ENCODE measurements at places on chromosomes 3 and 15. TPM values are rescaled to one million over a fixed set of nuclear protein-coding genes. Genes with fewer than 3 reads are reported as not detected.

The BUB1B gene
- 20.2 TPM for total RNA-seq

The H1-8 gene
- not detected for total RNA-seq

The TTLL3 gene
- 7.6 TPM for total RNA-seq

The SLC12A1 gene
- total RNA-seq = not detected

The POTEB2 gene
- not detected for total RNA-seq

- peak; percentile 84 for DNase-seq
These were observed 511.6 kb upstream of the MDFIC2 start for GRCh38 chr3:70824078-70824477.

- no peak for DNase-seq
These were observed 117.0 kb downstream of the WNT7A start for GRCh38 chr3:13762906-13763305.

DNA sequence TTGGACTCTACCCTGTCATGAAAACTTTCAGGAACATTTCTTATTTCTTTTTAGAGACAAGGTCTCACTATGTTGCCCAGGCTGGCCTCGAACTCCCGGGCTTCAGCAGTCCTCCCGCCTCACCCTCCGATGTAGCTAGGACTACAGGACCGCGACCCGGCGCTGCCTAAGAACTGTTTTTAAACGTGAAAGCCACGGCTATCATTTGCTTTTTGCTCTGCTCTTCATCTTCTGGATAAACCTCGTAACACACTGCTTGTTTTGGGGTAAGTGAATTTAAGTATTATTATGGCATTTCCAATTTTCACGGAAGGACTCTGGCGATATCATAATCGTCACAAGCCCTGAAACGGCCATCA, 14.3 kb upstream of the CCNL1 start:
- DNase-seq = no peak

GRCh38 chr3:118628704-118629341, 405.8 kb downstream of the IGSF11 start:
- peak; percentile 30 for DNase-seq

GRCh38 chr3:182739619-182740018, 53.7 kb upstream of the ATP11B start:
- DNase-seq = no peak

DNA sequence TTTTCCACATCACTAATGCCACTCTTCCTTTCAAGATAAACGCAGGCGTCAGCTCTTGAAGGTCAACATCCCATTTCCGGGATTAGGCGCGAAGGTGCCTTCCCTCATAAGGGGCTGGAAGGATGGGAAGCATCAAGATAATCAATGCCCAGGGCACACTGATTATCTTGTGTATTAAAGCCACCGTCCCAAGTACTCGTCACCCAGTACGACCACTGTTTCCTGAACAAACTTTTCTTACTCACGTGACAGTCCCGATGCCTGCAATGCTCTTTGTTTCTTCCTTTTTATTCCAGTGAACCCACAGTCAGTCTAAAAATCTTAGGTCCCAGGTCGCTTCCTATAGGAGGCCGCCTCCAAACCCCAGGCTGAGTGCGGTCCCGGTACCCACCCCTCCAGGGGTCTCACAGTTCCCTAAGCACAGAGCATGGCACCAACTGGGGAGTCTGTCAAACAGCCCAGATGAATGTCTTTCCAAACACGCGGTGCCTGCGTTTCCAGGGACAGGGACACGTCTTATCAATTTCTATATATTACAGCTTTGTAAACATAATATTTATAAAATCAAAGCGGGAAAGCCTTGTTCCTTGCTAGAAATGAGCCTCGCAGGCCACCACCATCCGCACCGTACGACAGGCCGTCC, 589 bp downstream of the ANAPC13 start:
- peak; percentile 49 for DNase-seq

DNA sequence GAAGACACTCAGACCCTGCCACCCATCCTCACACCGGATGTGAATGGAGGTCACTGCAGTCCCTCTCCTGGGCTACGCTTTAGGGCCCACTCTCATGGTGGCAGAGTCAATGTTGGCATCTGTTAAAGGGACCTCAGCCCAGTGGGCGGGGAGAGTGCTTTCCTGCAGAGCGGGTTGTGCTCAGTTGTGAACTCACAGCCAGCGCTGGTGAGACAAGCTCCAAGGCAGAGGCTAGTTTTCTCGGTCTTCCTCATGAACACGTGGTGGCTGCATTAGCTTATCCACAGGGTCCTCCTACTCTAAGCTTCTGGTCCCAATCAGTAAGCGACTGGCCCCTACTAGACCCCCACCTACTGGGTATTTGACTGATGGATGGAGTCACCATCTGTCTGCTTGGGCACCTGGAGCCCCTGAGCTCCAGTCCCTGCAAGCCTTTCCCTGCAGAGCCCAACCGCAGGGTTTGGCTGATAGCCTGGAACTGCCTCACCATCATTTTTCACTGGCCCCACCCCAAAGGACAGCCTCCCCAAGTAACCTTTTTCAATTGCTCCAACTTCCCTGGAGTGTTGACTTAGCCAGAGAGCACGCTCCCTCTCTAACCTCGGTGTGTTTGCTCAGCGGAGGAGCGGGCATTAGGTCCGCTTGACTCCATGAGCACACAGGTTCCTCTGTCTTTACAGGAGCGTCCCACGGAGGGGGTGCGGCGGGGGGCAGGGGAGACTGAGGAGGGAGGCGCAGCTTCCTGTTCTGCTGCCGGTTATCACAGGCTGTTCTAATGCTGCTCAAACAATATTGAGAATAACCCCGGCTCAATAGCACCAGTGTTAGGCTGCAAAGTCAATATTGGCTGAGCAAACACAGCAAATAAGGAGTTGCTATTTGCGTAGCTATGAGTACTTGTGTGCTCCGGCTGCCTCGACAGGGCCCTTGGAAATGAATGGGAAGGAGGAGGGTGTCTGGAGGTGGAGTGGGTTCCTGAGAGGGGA, 141.7 kb downstream of the RPLP1 start:
- DNase-seq = no peak

- DNase-seq = no peak
These were observed 62.0 kb downstream of the SFMBT1 start for GRCh38 chr3:52983828-52984227.

DNA sequence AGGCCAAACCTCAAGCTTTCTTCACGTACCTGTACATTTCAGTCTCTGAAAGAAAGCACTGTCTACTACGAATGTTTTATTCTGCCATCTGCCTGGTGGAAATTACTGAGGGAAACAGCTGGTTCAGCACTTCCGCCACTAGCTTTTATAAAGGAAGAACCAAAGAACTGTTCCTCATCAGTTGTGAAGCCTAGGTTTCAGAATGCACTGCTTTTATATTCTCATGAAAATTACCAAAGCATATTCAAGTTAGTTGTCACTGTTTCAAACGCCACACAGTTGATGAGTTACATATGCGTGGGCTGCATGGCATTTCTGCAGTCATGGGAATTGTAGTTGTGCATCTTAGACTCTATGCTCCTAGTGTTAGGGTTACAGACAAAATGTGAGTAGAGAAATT, 21.5 kb upstream of the ZBTB38 start:
- DNase-seq = no peak

GRCh38 chr15:57932348-57932747, 133.2 kb downstream of the ALDH1A2 start:
- no peak for DNase-seq

- no peak for DNase-seq
These were observed 415.7 kb upstream of the THBS1 start for GRCh38 chr15:39165020-39165706.

GRCh38 chr3:155908086-155908485, 37.6 kb downstream of the GMPS start:
- no peak for DNase-seq

- no peak for DNase-seq
These were observed 241.0 kb upstream of the NR2F2 start for GRCh38 chr15:96089405-96090058.

DNA sequence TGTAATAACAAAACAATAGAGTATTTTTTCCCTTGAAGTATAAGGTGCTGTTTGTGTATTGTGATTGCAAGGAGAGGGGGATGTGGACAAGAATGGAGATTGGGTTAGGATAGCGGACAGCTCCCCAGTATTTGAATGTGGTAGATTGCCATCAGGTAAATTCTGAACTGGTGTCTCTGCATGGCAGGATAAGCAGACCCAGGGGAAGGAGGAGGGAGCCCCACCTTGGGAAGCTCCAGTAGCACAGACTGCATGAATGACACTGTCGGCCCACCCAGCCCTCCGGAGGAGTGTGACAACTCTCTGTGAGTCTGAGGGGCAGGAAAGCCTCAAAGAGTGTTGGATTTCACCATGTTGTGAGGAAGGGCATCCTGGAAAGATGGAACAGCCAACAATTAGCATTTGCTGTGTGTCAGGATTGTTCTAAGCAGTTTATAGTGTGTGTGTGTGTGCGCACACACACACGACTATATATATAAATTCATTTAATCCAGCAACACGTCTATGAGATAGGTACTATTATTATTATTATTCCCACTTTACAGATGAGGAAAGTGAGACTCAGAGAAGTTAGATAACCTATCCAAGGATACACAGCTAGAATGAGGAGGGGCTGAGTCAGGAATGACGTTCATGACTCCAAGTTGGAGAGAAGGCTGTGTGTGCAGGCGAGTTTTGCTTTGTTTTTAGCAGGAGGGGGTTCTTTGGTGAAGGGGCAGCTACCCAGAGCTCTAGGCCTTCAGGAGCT, 63.4 kb upstream of the LCTL start:
- no peak for DNase-seq

DNA sequence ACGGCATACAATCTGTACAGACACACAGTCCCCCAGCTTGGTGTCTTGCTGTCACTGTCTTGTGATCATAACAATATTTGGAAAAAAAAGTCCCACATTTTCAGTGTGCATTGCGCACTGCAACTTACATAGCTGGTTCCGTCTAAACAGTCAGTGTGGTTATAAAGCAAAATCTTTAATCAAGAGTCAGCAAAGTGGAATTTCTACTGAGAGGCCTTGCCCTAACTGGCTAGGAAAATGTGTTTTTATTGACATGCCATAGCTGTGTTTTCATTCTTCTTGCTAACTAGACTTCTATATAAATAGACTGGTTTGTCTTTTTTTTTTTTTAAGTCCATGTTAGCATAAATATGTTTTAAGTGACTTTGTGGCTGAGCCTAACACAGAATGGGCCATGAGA, 174.8 kb downstream of the POLR2M start:
- DNase-seq = no peak

DNA sequence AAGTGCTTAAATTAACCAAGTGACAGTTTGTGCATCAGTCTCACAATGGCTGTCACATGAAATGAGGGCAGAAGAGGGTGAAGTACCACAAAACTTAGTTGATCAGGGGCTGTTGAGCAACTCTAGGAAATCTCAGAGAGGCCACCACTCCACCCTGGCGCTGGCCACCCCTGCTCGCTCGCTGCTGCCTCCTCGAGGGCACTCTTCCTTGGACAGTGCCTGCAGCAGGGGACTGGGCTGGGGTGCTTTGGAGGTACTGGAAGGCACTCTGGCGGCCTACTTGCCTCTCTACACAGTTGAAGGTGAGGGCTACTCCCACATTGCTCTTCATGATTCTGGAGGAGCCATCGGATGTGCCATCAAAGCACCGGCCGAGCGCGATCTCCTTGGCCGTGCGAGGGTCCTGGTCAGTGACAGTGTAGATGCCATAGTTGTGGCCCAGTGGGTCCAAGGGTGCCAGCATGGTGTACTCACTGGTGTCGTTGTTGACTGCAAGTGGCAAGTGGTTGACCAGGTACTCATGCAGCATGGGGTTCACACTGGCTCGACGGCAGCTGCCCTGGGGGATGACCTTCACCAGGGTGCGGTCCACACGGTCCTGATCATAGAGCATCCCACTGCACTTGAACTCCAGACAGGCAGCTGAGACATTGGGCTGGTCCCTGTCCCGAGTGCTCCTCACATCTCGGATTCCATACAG, 11.6 kb upstream of the CLPX start:
- DNase-seq = no peak

DNA sequence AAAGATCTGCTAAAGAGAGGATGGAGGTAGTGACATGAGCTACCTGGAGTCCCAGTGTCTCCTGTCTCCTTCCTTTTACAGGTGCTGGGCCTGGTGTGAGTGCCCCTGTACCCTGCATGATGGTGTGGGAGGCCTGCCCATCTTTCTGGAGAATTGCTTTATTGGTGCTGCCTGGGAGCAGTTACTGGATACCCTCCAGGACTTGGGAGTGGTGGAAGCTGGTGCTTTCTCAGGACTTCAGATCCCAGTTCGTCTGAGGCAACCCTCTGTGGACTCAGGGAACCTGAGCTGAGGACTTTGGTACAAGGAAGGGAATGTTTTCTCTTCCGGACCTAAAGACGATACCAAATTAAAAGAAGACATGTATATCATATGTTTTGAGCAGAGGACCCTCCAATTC, 18.3 kb upstream of the NUDT16 start:
- DNase-seq = no peak

GRCh38 chr15:92839696-92840095, 60.4 kb upstream of the CHD2 start:
- no peak for DNase-seq

- DNase-seq = no peak
These were observed at the start of gene PRSS50 for GRCh38 chr3:46717447-46718231. PRSS50 (minus strand) TSS chr3:46717869; CDS start chr3:46717824, 45 bp downstream.

DNA sequence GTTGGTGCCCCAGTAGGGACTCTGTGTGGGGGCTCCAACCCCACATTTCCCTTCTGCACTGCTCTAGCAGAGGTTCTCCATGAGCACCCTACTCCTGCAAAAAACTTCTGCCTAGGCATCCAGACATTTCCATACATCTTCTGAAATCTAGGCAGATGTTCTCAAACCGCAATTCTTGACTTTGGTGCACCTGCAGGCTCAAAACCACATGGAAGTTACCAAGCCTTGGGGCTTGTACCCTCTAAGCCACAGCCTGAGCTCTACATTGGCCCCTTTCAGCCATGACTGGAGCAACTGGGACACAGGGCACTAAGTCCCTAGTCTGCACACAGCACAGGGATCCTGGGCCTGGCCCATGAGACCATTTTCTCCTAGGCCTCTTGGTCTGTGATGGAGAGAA, 66.5 kb upstream of the VGLL3 start:
- DNase-seq = no peak
